ENCODE measurements at places on chromosomes 5 and 9.

DNA sequence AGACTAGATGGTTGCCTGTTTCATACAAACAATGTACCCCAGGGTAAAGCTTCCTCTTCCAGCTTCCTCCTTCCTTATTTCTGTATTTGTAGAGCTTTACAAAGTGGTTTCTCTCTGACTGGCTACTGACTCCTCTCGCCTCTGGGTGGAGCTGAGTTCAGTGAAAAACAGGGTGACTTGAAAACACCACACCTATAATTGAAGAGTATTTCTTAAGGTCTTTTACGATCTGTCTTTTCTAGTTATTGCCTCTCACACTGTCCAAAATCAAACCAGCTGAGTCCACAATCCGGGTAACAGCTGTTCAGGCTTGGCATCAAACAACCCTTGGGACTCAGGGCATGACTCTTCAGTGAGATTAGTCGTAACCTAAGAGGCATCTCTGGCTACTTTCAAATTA, 200.4 kb downstream of the ARRDC3 start:
- DNase-seq = peak; percentile 80

DNA sequence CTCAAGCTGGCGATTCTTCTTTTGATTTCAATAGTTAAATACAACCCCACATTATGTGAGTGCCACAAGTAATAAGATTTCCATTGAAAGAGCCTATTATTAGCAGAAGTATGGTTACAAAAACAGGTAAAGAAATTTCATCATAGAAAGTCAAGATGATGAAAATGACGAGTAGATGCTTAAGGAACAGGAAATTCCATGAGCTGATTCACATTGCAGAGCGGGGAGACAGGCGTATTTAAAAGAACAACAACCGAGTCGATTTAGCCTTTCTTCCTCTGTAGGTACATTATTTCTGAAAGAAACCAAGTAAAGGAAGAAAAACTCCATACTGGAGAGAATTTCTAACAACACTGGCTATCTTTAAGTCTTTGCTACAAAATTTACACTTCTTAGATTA, 310.4 kb downstream of the SLF1 start:
- no peak for DNase-seq

DNA sequence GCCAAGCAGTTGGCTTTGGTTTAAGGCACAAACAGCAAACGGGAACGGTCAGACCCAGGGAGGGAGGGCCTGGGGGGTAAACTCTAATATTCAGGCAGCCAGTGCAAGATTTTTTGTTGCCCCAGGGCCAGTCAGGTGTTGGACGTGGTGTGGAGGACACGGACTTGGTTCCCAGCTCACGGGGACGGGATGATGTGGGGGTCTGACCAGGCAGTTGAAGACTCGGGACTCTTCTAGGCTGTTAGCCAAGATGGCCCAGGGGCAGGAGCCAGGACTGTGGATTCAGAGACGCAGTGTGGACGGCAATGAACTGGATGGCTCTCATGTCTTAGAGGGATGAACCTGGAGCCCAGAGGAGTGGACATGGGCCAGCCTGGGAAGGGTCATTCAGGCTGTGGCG, 169.2 kb downstream of the C9orf50 start:
- no peak for DNase-seq

DNA sequence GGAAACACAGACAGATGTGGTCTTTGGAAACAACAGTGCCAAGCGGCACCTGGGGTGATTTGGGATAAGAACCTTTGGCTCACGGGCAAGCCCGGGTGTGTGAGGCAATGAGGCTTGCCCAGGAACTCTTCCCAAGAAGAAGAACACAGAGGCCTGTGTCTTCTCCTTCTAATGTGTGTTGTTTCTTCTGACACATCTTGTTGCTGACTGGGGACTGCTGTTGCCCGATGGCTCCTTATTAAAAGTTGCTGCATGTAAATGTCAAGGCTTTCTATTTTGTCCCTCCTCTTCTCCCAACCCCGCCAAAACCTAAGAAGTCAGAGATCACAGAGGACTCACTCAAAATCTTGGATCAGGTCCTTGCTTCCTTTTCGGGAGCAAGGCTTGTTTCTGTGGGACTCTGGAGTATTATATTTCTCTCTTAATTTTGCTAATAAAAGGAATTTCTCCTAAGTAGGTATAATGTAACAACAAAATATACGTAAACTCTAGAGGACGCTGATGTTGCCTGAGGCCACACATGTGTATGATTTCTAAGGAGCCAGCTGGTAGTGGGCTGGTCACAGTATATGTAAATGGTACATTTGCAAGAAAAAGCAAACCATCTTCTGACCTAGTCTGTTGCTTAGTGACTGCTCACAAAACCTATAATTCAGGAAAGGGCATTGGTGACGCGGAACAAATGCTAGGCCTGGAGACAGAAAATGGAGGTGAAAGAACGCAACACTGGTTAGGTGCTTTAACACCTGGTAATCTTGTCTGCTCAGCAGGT, 232.5 kb downstream of the GADD45G start:
- DNase-seq = no peak

DNA sequence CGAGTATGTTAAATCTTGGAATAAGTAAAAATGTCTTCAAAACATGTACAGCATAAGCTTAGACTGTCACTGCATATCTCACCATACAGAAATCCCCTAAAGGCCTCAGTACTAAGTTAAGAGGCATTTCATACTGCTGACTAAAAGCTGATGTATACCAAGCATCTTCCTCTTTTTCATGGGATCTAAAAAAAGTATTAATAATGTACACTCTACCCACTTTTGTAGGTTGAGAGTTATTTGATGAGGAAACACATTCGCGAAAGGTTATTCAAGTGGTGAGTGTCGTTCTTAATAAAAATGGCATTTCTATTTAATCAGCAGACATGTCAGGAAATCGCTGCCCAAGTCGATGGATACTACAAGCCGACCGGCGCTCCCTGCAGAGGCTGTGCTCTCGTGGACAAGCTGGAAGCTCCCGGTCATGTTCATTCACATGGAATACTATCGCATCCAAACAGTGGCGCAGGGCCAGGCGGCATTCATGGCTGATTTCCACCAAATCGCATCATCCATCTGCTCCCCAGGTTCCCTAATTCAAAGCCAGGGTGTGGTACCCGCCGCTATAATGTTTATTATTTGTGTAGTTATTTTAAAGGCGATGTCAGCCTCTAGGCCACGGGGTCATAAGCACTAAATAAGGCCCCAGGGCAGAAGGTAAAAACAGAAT, 724 bp downstream of the SGTB start:
- peak; percentile 75 for DNase-seq

GRCh38 chr9:132008184-132008803, 71.4 kb downstream of the MED27 start:
- no peak for DNase-seq

- peak; percentile 45 for DNase-seq
These were observed 1.3 kb upstream of the ZNF462 start for GRCh38 chr9:106861640-106862109.

- DNase-seq = peak; percentile 78
These were observed 43.1 kb downstream of the RALGPS1 start for GRCh38 chr9:126957687-126958053.

- peak; percentile 52 for DNase-seq
These were observed 142.4 kb downstream of the PSAT1 start for GRCh38 chr9:78439190-78439865.

GRCh38 chr9:19155106-19155935, 28.0 kb upstream of the PLIN2 start:
- DNase-seq = no peak

DNA sequence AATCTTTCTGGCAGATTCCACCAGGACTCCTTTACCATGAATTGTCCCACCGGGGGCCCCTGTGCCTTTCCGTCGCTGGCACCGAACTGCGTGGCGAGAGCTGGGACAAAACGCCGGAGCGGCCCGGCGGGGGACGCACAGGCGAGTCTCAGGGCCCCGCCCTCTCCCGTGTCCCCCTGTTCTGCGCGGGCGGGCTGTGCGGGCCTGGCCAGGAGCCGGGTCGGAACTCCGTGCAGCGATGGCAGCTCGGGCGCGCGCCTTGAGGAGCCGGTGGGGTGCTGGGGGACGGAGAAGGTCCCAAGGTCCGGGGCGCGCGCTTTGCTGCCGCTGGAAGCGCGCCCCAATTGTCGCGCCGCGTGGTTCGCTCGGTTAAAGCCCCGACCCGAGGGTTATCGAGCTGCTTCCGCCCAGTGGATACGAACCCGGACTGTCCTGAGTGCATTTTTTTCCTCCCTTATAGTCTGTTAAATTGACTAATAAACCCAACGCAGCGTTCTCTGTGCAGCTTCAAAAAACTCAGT, 125.3 kb downstream of the TMEM174 start:
- DNase-seq = no peak

- DNase-seq = no peak
These were observed 194.8 kb downstream of the HSPA4 start for GRCh38 chr5:133246376-133247150.

- DNase-seq = no peak
These were observed 52.1 kb downstream of the GRIA1 start for GRCh38 chr5:153542536-153542935.

- no peak for DNase-seq
These were observed 94.5 kb downstream of the TMC1 start for GRCh38 chr9:72615931-72616330.

DNA sequence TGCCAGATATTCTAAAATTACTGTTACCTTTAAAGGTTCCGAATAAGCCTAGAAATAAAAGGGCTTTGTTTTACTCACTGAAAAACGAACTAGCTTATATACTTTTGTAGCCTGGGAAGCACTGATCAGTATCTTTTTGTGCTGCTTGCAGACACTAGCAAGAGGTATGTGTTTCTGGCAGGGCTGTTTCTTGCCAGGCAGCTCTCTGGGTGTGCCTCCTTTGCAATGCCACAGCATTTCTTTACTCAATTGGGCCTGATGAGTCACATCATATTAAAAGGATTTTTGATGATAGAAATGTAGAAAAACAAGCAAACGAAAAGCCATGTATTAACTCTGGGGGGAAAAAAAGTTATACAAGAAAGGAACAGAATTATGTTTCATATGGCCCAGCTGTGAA, 35.6 kb downstream of the CD180 start:
- DNase-seq = no peak

GRCh38 chr9:19828576-19829109, 39.8 kb upstream of the SLC24A2 start:
- peak; percentile 98 for DNase-seq

- DNase-seq = no peak
These were observed 9.9 kb upstream of the MRNIP start for GRCh38 chr5:179868541-179868940.

- no peak for DNase-seq
These were observed 132.0 kb upstream of the RAI14 start for GRCh38 chr5:34524123-34524522.

DNA sequence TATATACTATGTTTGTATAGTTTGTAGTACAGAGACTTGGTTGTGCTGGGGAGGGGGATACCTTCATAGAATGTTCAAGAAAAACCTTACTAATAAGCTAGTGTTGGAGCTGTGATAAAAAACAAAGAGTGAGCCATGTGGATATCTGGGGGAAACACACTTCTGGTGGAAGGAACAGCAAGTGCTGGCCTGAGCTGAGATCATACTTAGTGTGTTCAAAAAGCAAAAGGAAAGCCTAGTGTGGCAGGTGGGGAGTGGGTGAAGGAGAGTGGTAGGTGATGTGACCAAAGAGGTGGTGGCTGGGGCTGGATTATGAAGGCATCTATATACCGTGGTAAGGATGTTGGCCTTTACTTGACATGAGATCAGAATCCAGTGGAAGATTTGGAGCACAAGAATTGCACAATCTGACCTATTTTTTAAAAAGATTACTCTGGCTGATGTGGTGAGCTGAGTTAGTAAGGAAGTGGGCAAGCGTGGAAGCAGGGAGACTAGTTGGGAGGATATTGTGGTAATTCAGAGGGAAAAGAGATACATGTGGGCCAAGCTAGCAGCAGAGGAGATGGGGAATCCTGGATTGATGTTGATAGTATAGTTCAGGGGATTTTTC, 26.6 kb downstream of the PALM2AKAP2 start:
- no peak for DNase-seq

GRCh38 chr5:79774171-79774854, 84.7 kb downstream of the CMYA5 start:
- peak; percentile 26 for DNase-seq

DNA sequence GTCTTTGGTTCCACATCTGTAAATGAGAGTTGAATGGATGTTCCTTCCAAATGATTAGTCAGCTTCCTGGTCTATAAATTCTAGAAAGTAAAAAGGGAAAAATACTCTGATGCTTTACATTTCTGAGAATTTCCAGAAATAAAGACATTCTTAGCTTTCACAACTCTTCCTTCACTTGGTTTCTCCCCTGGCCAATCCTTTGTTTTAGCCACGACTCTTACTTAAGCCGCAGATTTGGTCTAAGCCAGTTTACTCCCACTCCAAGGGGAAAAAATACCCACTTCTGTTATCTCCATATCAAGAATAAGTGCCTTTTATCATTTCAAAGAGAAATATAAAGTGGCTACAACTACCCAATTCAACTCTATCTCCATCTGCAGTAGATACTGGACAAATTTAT, 29.7 kb downstream of the PWWP2A start:
- no peak for DNase-seq
